Cortex of kidney (tissue), 1 donor: ENCODE measurements at places on chromosomes 2 and 18.

DNA sequence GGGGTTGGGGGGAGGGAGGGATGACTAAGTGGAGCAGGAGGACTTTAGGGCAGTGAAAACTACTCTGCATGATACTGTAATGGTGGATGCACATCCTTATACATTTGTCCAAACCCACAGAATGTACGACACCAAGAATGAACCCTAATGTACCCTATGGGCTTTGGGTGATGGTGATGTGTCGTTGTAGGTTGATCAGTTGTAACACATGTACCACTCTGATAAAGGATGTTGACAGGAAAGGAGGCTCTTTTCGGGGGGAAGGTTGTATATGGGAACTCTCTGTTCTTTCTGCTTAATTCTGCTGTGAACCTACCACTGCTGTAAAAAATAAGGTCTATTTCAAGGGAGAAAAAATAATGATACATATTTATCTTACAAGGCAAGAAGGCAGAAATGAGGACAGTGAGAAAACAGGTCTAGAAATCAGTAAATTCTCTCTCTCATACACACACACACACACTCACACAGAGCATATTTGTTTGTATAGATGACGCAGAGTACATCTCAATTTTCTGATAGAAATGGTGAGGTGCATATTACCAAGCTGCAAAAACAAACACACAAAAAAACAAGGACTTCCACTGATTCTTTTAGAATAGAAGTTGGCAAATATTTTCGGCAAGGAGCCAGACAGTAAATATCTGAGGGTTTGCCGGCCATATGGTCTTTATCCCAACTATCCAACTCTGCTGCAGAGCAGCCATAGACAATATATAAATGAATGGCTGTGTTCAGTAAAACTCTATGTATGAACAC, 20.2 kb downstream of the FAM124B start:
- no peak for DNase-seq

DNA sequence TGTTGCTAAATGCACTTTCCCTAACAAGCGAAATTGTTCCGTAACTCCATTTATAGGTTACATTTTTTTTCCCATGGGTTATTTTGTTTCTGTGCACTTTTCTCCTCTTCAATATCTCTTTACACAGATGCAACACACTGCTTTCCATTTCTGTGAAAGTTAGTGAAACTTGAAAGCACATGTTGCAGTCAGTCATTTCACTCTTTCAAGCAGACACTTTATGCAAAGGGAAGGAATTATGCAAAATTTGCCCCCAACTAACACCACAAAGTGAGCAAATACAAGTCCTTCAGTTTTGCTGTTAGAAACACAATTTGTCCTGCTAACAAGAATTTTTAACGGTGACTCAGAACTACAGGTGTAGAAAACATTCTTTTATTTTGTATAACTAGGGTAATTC, 124.8 kb downstream of the PTH2R start:
- no peak for DNase-seq

- no peak for DNase-seq
Observed at GRCh38 chr2:159976527-159977160, 85.8 kb downstream of the PLA2R1 start.

- DNase-seq: no peak
Observed at GRCh38 chr2:46065152-46065551, 232.1 kb upstream of the EPAS1 start.

DNA sequence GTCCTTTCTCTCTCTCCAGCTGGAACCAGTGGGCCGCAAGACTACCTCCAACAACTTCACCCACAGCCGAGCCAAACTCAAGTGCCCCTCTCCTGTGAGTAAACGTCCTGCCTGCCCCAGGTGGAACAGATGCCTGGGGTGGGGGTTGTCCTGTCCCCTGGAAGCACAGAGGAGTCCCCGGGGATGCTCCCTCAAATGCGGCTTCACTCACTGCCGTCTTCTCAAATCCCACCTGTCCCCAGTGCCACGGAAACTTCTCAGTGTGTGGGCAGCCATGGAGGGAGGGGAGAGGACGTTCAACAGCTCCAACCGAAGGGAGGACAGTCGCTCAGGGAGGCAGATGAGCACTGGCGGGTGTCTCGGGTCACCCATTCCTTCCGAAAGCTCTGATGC, 110.7 kb upstream of the PPP1CB start:
- no peak for DNase-seq

GRCh38 chr2:20398956-20399567, 47.8 kb upstream of the RHOB start:
- no peak for DNase-seq

- no peak for DNase-seq
Observed at GRCh38 chr2:165634282-165634681, 159.8 kb downstream of the GALNT3 start.

DNA sequence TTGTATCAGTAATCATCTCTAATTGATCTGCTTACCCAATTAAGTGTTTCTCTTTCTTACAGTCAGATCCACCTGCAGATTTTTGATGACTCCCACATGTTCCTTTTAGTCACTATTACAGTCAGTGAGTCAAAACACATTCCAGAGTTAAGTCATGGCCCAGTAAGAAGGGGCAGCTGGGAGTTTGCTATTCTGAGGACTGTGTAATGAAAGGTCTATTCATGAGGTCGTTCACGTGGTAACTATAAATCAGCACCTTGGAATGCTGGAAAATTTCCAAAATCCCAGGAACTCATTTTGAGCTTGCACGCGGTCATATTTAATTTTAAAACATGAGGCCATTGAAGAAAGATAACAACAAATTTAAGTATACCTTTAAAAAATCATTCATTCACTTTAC, 252.5 kb downstream of the XIRP2 start:
- DNase-seq: no peak

GRCh38 chr2:84537251-84537650, 21.0 kb downstream of the DNAH6 start:
- no peak for DNase-seq

DNA sequence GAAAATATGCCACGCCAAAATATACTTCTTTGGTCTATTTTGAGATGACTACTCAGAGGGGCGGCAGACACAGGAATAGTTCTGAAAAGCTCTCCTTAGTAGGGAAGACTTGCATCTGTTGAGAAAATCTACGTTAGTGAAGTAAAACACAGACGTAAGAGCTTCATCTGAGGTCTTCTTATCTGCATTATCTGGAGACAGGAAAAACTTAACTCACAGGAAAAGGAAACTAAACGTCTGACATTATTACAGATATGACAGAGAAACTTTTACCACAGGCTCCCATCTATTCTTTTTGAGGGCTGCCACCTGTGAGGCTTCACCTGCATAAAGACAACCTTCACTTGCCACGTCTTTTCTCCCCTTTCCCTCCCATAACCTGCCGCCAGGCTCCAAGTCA, 1295.7 kb downstream of the LRP1B start:
- DNase-seq: no peak

DNA sequence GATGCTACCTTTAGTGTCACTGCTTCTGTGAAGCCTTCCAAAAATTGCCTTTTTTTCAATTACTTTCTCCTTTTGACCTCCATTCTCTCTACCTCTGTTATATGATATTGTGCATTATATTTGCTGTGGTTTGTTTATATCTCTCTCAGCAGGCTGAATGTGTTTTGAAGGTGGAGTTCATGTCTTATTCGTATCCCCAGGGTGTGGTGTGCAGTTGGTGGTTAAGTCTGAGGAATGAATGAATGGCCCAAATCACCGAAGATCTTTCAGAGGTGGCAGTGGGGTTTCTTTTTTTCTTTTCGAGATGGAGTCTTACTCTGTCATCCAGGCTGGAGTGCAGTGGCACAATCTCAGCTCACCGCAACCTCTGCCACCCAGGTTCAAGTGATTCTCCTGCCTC, 53.5 kb upstream of the MAP4K3 start:
- no peak for DNase-seq

DNA sequence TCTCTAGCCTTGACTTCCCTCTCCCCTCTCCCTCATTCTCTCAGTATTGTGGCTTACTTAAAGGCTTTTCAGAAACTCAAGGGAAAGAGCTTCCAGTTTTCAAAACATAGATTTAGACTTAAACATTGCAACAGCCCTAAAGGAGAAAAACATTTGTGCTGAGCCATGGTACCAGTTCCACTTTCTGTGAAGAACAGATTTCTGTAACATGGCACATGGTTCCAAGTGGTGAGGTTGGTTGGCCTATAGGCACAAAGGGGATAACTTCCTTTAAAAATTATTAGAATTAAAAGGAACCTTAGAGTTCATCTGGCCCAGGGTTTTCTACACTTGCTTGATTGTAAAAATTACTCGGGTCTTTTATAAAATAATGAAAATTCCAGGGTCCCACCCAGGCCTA, 138.6 kb upstream of the CDCA7 start:
- DNase-seq: no peak

DNA sequence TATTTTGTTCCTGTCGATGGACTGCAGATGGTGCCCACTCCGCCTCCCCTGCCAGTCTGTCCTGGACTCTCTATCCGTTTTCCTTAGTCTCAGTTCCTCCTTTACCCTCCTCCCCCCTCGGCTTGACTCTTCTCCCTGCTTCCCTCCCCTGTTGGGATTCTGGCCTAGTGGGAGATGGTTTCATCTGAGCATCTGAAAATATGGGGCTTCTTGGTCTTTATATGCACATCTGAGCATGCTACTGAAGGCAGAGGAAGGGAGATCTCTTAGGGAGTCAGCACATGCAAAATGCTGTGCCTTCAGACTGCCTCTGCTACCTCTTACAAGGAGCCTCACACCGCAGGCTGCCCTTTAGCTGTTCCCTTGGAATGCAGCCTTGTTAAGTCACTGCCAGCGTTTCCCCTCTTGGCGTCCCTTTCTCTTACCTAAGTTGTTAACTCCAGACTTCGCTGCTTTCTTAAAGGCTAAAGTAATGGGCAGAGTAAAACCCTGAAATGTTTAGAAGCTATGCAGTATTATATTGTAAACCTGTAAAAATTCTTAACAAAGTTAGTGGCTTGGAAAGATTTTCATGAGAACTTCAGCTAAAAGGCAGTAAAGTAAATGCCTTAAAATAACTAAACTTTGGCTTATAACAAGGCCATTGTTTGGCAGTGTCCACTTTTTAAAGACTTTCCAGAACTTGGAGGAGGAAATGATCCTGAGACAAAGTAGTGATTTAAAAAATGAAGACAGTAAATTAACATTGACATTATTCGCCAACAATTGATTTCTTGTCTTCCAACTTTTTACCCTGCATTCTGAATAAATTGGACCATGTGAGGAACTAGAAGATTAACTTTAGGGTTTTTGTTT, 49.8 kb downstream of the LDLRAD4 start:
- no peak for DNase-seq

DNA sequence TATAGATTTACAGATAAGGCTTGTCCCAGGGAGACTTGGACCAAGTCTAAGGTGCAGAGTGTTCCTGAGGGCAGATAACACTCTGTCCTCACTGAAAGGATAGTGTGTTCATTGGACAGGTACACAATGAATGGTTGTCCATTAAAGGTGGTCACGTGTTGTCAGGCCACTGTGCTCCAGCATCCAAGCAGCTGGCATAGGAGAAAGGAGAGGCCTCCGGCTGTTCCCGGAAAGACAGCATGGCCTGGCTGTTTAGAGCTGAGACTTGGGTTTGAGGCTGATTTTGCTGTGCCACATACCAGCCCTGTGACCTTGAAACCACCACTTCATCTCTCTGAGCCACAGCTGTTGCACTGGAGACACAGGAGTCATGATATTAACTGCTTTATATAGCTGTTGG, 19.6 kb upstream of the SULT1C3 start:
- no peak for DNase-seq
